ENCODE measurements at places on chromosomes 12 and 14.
A peak's percentile ranks its signal among the peaks of the same experiment; 100 is the strongest.

DNA sequence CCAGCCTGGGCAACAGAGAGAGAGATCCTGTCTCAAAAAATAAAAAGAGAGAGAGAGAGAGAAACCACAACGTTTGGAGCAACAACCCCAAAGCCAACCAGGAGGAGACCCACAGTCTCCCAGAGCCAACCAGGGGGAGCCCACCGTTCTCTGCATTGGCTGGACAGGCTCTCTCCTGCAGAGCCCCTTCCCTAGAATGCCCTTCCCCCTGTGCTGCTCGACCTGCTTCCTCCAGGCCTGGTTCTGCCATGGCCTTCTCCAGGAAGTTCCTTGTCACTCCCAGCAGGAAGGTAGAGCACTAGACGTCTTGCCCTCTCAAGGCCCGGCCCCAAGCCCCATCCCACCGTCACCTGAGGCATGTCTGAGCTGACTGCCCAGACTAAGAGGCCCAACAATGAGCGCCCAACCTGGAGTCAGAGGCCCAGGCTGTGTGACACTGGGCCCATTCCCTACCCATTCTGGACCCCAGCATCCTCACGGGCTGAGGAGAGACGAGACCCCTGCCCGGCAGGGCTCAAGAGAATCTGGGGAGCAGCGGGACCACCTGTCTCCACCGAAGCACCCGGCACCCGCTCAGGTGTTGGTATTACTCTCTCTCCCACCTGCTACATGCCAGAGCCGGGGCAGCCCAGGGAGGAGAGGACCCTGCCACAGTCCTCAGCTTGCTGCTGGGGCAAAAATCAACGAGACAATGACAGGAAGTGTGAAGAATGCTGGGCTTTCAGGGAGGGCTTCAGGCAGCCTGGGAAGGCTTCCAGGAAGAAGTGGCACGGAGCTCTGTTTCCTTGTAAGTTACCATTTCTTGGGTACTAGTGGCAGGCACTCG, 61.2 kb downstream of the DIO3 start:
- no peak for DNase-seq

DNA sequence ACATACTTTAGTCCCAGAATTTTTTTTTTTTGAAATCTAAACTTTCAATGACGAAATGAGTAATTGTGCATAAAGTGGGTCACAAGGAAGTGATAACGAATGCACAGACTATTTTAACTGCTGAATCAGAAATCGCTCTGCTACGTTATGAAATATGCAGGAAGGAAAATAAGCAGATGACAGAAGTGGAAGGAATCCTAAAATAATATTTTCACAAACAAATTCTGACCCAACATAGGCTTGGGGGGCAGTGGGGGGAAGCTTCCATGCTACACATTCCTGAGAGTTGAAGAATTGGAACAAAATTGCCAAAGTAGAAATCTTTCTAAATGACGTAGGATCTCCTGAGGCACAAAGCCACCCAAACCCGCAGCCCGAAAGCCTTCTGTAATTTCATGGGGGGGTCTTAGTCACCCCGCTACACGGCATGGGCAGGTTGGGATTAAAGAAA, 89.6 kb downstream of the ARF6 start:
- peak; percentile 91 for DNase-seq

DNA sequence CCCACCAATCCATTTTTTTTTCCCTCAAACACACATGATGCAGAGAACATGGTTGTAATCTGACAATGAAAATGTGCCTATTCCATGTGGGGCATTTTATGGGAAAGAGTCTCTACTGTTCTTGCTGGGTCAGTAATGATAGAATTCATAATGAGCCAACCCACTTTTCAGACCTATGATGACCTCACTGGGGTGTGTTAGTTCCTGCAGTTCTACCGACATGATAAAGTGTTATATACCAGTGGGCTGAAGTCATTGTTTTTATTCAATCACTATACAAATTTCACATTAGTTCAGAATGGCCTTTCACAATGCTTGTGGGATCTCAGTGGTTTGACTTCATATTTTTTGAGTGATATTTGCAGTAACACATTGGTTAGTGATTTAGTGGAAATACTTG, 47.5 kb downstream of the PPFIBP1 start:
- peak; percentile 91 for DNase-seq

DNA sequence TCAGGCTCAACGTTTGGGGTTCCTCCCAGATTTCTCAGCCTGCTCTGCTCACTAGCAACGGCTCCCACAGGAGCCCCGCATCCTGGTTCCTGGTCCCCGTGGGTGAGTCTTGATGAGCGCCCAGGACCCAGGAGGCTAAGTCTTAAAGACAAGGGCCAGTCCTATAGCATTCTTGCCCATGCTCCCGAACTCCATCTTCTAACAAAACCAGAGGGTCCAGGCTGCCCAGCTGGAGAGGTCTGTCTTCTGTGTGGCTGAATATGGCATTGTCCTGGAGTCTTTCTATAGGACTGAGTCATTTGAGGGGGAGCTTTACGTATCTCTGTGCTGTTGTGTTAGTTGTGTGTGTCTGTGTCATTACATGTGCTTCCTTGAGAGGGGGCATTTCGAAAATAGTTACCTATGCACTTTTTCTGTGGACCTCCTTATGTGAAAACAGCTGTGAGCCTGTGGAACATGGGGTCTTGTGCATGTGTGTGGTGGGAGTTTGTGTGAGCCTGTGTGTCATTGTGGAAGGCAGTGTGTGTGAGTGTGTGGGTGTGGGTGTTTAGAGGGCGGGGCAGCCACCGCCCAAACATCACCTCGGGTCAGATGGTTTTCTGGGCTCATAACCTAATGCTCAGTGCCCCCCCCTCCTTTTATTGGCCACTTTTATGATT, 9.1 kb upstream of the TBX5 start:
- DNase-seq = no peak

DNA sequence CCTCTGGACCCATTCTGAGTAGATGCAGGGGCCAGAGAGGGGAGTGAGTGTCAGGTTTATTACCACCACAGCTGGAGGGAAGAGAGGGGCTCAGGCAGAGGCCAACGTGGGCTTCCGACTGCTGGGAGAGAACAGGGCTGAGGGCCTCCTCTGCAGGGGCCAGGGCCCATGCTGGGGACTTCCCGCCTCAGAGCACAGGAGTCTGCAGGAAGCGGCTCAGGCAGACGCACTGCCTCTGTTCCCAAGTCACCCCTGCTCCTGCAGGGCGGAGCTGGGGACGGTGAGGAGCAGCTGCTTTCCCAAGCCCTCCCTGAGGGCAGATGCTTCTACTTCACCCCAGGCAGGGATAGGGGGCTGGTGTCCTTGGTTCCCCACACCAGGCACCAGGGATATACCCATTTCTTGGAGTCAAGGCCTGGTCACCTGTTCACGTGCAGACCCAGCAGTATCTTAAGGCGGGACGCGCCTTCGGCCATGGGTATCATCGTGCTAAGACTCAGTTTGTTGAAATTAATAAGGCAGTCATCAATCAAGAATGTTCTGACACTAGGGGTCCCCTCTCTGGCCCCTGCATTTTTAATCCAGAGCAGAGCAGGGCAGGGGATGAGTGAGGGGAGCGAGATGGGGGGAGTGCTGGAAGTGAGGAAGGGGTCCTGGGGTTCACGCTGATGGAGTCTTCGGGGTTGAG, 100.0 kb downstream of the PIWIL1 start:
- DNase-seq = no peak

GRCh38 chr14:90489306-90489705, 92.5 kb downstream of the CALM1 start:
- DNase-seq = no peak

DNA sequence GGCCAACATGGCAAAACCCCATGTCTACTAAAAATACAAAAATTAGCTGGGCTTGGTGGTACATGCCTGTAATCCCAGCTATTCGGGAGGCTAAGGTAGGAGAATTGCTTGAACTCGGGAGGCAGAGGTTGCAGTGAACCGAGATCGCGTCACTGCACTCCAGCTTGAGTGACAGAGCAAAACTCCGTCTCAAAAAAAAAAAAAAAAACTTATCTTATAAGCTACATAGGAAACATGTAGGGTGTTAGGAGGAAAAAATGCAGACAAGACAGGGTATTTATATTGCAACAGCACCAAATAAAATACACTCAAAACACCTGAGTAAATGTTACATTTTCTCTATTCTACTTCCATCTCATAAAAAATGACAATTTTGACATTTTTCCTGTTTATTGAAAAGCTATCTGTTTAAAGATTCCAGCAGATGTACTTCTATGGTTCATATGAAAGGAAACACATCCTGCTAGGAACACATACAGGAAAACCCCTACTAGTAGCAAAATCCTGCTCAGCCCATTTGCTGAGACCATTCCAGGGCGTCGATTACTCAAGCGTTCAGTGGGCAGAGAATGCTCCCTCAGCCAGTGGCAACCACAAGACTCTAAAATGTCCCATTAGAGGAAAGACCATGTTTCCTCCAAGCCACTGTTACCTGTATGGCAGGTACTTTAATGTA, 19.7 kb downstream of the CORO1C start:
- no peak for DNase-seq

GRCh38 chr12:94012590-94012989, 135.8 kb upstream of the PLXNC1 start:
- no peak for DNase-seq

DNA sequence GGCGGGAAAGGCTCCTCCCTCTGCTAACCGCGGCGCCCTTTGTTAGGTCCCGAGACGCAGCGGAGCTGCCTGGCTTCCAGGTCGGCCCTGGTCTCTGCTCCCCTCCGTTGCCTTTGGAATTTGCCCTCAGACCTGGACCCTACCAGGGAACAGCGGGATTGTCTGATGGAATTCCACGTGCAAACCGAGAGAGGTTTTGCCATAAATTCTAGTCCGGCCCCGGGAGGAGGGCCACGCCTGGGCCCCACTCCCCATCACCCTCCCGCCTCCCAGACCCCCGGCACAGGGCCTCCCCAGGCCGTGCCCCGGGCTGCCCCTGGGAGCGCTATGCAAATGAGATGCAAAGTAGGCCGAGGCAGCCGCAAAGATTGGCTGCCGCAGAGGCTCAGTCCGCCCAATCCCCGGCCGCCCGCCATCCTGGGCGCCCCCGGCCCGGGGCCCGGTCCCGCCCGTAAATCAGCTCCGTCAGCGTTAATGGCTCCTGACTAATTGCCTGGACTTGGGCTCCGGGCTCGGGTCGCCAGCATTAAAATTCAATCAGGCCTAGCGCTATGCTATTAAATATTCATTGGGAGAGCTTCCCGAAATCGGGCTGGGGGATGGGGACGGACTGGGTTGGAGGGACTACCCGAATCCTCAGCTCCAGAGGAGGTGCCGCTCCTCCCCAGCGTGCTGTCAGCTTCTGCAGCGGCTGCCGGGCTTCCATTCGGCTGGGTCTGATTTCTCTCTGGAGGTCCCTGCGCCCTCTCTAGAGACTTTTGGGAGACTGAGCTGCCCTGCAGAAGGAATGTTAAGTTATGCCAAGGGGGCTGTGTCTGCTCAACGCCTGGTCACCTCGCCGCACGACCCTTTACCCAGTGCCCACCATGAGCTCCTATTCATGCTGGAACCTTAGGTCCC, 15.7 kb upstream of the FIGNL2 start:
- DNase-seq = no peak

DNA sequence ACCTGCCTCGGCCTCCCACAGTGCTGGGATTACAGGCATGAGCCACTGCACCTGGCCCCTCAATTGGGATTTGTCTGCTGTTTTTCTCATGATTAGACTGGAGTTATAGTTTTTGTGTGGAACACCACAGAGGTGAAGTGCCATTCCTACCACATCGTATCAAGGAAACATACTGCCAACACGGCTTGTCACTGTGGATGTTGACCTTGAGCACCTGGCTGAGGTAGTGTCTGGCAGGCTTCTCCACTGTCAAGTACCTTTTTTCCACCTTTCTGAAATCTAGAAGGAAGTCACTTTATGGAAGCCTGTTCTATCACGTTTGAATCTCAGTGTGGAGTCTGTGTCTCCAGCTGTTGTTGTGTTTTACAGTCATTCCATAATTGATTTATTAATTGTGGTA, 21.4 kb upstream of the SEL1L start:
- no peak for DNase-seq

DNA sequence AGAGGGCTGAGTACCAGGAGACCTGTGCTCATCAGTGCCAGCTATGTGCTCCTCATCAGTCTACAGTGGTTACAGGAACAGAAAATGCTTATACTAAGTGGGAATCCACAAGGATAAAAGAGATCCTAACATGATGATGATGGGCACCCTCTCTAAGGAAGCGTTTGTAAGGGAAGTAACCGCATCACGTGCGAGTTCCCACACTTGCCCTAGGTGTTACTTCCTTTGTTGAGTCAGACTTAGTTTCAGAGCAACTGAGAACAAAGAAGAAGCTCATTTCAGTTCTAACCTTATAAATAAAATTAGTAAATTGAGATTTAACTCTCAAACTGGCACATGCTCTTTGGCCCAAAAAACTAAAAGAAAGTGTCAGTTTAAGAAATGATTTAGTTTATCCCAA, 956.4 kb upstream of the TMEM132C start:
- DNase-seq = no peak

DNA sequence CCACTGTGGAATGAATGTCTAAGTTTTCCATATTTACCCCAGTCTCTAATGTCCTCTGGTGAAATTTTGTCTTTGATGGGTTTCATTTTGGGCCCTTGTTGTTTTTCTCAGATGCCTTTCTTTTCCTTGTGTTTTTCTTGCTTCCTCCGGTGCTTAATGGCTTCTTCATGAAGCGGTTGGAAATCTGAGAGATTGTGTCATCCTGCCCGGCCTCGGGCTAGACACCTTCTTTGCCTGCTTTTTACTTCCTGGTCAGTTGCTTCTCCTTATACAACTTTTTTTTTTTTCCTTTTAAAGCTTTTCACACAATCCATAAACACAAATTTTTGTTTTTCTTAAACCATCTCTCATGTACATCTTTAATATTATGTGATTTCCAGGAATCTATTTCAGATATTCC, 7.1 kb downstream of the ETV6 start:
- DNase-seq = no peak

- DNase-seq = peak; percentile 5
Observed at GRCh38 chr12:41264281-41264680, 76.2 kb downstream of the PDZRN4 start.

GRCh38 chr12:29738365-29738764, 45.4 kb downstream of the TMTC1 start:
- DNase-seq = peak; percentile 76

DNA sequence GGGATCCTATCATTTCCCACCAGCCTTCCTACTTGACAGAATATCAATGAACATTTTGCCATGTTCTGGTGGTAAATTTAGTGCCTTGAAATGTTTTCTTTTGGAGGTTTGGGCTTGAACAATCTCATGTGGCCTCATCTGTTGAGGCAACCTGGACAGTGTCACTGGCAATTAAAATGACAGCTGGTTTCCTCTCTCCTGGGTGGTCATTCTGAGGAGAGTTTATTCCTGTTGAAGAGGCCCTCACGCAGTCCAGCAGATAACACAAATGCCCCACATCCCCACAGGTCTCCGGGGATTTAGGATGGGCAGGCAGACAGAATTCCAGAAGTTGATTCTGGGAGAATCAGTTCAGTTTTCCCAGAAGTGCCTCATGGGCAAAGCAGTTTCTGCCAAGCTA, 41.9 kb downstream of the MMAB start:
- DNase-seq = no peak

- DNase-seq = no peak
Observed at GRCh38 chr12:27178255-27178654, 65.8 kb upstream of the STK38L start.

- DNase-seq = peak; percentile 4
Observed at GRCh38 chr14:55188686-55189295, 2.6 kb downstream of the DLGAP5 start.

GRCh38 chr14:54767139-54767431, 135.5 kb downstream of the GCH1 start:
- DNase-seq = no peak

GRCh38 chr12:45170456-45171042, 45.3 kb upstream of the ANO6 start:
- peak; percentile 64 for DNase-seq

Measured in LHCN-M2 (cell line).